ENCODE measurements at places on chromosomes 5 and 9.

DNA sequence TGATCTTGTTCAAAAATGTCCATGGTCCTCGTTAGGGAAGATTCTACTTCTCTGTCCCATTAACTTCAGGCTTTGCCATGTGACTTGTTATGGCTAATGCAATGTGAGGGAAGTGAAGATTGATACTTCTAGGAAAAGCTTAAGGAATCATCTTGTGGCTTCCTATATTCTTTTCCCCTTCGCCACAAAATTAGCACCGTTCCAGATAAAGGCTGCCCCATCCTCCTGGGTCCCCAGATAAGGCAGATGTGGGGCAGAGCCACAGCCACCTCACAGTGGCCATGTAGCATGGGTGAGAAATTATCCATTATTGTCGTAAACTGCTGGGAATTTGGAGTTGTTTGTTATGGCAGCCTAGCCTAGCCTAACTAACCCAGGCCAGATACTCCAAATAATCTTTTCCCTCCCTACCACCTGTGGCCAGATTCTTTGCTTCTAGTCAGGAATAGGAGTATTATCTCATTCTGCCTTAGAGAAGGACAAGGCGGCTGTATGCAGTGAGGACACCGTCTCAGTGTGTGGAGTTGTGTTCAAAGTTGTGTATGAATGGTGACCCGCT is 31.9 kb upstream of the BOD1 start:
- DNase-seq, result no peak

- no peak for DNase-seq
Measured at GRCh38 chr5:9467199-9468059, 78.4 kb downstream of the SEMA5A start.

- DNase-seq, result no peak
Measured at GRCh38 chr5:124114911-124115310, 602.9 kb downstream of the CSNK1G3 start.

GRCh38 chr5:150589862-150590601 is 50.4 kb upstream of the SYNPO start:
- DNase-seq, result no peak

DNA sequence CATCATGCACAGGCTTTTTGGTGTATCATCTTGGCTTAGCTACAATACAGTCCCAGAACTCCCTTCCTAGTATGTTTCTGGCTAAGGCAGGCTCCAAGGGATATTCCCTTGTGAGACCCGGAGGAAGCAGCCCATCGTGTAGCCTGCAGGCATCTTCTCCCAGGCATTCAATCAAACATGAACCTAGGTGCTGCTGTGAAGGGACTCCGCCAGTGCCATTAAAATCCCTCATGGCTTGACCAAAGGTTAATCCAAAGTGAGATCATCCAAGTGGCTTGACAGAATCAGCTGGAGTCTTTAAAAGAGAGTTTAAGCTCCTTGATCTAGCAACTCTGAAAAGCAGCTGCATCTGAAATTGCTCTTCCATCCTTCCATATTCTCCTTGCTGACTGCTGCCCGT is 333.9 kb downstream of the DIRAS2 start:
- DNase-seq, result no peak

- DNase-seq, result no peak
Measured at GRCh38 chr5:38207343-38207742, 51.0 kb upstream of the EGFLAM start.

Data from epithelial cell of proximal tubule (primary cell).